ENCODE measurements at places on chromosomes 7 and 10.
A peak's percentile ranks its signal among the peaks of the same experiment; 100 is the strongest.

DNA sequence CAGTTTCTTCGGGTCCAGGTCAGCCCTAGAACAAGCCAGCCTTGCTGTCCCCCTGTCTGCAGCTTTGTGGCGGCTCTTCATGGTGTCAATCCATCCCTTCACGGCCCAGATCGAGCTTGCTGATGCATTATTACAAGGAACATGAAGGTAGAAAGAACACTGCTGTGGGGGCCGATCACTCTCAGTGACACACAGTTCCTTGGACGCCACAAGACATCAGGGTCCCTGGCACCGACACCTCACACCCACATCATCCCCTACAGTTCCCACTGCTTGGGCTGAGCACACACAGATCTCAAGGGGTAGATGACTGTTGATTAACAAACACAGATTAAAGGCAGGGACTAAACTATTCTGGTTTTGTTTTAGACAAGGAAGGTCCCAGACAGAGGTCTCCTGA is 119.4 kb downstream of the KMT2E start:
- DNase-seq: no peak

GRCh38 chr10:119370972-119371703 is 163.8 kb downstream of the GRK5 start:
- DNase-seq: no peak

- no peak for DNase-seq
These were observed 74.8 kb downstream of the PARD3 start for GRCh38 chr10:34740321-34740720.

- DNase-seq: no peak
These were observed 46.7 kb downstream of the PLXDC2 start for GRCh38 chr10:19862811-19863515.

DNA sequence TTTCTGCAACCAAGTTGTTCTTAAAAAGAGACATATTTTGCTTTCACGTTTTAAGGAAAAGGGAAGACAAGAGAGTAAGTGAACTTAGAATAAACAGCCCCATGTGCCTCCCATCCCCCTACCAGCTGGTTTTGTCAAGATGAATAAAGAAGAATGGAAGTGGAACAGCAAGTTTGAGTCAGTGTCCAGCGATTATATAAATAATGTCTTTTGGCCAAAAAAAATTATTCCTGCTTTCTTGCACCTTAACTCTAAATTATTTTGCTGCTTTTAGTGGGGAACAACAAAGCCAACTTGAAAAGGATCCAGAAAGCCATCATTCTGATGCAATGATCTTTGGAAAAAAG is 82.4 kb upstream of the TRIL start:
- DNase-seq: no peak

GRCh38 chr7:55965100-55965470 is 700 bp downstream of the NIPSNAP2 start:
- no peak for DNase-seq

DNA sequence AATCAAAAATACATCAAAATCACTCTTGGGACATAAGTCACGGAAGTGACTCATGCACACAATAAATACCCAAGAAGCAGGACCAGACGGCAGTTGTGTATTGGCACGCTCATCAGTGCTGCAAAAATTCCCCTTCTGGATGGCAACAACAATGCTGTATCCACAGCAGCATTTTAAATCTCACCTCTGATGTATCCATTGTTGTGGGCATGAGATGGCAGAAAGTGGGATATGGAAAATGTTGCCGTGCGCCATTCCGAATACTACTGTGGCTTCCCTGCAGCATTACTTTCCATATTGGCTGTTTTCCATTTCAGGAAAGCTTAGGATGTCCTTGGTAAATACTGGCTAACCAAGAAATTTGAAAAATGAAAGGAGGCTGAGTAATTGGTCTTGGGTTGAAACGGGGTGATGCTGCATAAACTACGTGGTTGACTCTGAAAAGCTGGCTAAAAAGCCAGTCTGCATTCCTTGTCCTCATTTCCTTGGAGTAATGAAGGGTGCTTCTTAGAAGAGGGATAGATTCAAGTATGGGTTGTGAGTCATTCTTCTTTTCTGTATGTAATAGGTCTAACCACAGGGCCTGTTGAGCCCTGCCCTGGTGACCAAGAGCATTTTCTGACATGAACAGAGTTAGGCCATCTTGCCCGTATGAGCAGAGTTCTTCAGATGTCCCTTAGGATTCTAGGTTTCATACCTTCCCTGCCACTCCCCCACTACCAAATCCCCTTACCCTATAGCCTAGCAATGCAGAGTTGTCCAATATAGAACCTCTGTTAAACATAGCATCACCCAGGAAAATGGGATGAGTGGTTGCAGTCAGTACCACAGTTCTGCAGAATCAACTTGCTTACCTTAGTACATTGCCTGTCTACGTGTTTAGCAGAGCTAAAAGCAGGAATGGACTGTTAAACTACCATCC is 36.3 kb upstream of the TOMM7 start:
- no peak for DNase-seq

DNA sequence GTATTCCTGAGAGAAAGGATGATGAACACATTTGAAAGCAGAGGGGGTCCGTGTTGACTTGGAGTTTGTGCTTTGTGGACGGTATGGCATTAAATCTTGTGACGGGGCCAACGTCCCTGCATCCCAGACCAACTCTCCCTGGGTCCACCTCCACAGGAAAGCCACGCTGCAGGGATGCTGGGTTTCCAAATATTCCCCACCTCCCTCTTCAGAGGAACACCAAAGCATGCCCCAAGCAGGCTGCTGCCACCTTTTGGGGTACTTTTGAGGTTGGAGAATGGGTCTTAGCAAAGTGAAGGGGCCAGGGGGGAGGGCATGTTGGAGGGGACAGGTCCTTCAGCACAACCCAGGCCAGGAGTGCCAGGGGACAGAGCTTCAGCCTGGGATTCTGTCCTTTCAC is 504.4 kb downstream of the TCERG1L start:
- no peak for DNase-seq

DNA sequence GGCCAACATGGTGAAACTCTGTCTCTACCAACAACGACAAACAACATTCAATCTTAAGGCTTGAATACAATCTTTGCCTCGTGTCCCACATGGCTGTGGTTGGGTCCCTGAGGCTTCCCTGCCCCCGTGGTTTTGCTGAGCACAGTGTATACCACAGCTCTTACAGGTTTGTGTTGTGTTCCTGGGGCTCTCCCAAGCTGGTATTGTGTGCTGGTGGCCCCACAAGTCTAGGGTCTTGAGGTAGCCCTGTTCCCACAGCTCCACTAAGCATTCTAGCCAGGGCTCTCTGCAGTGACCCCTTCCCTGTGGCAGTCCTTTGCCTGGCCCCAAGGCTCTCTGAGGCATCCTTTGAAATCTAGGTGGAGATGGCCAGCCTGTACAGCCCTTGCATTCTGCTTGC is 68.0 kb upstream of the CCNY start:
- DNase-seq: no peak

DNA sequence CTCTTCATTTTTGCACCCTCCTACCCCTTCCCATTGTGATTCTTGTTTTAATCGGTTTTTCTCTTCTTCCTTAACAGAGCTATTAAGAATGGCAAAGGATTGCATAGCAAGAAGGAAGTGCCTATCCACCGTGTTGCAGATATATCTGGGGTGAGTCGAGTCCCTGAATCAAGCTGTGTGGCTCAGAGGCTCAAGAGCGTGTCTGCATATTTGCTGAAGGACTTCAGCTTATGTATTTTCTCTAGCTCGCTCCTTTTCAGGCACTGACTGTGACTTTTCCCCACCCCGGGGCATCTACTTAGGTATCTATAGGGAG is 126.6 kb downstream of the LRRC4 start:
- DNase-seq: no peak

DNA sequence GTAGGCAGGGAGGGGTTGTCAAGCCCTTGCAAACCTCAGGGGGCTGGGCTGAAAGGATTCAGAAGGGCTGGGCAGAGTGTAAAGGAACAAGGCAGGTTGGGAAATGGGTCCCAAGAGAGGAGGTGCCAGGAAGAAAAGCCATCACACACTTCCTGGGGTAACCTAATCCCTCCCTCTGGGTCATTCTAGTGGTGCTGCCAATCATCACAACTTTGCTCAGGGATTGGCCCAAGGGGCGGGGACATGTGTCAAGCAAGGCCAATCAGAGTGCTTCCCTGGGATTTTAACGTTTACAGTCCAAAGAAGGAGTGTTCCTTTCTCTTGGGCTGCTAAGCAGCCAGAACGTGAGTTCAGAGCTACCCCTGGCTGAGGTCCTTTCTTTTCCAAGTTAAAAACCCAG is 57.1 kb upstream of the NPTX2 start:
- no peak for DNase-seq

DNA sequence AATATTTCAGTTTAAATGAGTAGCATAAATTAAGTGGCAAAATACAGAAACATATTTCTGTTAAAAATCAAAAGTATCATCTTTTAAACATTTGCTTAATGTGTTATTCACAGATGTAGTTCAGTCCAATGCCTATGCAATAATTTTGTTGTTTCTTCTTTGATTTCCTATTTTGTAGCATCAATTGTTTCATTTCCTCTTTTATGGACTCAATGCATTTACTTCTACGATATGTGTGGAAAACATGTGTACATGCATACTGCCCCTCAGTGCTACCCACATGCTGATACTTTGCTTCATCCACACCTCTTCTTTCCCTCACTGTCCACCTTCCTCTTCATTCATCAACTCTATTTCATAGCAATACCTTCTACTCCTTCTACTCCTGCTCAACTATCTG is 108.1 kb downstream of the PTN start:
- no peak for DNase-seq

DNA sequence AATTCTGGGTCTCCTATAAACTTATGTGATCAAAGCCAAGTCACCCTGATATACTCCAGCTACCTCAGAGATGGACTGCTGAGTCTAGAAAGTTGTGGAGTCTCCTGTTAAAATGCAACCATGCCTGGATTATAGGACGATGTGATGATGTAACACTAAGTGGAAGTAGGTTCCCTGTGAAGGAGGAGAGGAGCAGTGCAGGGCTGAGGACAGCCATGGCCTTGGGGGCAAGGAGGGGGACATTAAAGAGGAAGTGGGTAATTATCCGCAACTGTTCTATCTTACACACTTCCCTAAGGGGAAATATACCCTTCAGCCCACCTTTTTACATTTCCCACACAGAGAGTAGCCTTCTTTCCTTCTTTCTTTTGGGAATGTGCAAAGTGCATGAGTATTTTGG is 63.8 kb downstream of the MTPN start:
- DNase-seq: no peak

DNA sequence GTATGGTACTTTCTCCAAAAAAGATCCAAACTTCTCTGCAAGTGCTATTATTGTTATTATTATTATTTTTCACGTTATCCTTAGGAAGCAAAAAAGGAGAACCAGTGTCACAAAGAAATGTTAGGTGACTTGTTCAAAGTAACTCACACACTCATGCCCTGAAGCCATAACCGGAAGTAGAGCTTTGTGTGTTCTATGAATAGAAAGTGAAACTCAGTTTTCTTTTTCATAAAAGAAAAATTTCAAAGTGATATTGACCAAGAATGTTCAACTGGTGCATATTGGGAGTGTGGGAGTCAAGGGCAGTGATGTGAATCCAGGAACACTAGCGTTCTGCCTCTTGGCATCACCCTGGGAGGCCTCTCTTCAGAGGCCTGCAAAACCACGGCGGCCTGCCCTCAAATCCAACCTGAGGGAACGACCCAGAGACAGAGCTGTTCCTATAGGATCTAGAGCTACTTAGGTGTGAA is 106.1 kb downstream of the PRKCQ start:
- peak; percentile 71 for DNase-seq

- DNase-seq: no peak
These were observed 997.9 kb upstream of the POT1 start for GRCh38 chr7:125927556-125927955.

GRCh38 chr10:413662-414071 is 275.8 kb downstream of the DIP2C start:
- no peak for DNase-seq

- DNase-seq: no peak
These were observed 125.6 kb upstream of the ZNF32 start for GRCh38 chr10:43774234-43774769.

GRCh38 chr7:476736-477360 is 42.8 kb downstream of the PDGFA start:
- no peak for DNase-seq

DNA sequence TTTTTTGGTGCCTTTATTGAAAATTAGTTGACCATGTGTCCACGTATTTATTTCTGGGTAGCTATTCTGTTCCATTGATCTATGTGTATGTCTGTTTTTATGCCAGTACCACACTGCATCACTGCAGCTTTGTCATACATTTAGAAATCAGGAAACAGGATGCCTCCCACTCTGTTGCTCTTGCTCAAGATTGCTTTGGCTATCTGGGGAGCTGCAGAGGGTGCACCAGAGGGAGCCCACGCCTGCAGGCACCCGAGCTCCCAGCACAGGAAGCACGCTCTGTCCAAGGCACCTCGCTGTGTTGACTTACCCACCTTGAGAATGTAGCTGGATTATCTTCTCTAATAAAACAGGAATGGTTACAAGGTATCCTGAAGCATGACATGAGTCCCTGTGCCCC is 301.7 kb downstream of the TCERG1L start:
- no peak for DNase-seq

DNA sequence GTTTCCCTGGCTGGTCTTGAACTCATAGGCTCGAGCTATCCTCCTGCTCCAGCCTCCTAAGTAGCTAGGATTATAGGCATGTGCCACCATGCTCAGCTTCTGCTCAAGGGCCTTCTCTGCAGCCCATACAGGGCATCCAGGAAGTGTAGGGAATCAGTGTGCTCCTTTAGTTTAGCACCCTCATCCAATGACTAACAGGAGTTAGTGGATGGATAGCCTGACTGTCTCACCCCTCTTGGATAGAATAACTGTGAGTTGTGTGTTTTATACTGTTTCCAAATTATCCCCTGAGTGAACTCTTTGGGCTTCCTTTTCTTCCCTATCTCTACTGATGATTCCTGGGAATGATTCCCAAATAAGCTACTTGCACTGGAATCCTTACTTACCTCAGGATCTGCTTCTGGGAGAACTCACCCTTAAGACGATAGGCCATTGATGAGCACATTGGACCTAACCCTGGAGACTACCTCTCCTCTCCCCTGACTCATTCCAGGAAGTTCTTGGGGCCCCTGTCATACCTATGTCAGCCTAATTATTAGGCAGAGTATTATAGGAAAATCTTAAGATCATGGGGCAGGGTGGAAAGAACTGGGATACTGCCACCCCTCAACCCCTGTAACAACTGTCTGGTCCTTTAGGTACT is 18.5 kb downstream of the STRIP2 start:
- DNase-seq: no peak

DNA sequence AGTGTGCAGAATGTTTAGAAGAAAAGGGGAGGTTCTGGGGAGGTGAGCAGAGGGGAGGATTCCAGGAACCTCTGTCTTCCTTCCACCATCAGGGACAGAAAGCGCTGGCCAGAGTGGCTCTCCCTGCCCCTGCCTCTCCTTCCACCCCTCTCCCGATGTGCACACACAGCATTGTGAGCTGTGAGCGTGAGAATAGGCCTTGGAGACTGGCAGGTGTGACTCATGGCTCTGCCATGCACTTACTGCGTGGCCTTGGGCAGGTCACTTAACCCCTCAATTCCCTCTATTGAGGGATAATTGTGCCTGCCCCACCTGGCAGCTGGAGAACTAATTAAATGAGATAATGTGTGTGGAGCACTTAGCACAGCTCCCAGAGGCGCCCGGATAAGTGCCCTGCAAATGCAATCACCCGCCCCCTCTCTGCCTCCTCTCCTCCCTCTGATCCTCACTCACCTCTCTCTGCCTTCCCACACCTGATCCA is 115.4 kb downstream of the ZMIZ1 start:
- no peak for DNase-seq
